ENCODE measurements at places on chromosomes 6 and 20.

DNA sequence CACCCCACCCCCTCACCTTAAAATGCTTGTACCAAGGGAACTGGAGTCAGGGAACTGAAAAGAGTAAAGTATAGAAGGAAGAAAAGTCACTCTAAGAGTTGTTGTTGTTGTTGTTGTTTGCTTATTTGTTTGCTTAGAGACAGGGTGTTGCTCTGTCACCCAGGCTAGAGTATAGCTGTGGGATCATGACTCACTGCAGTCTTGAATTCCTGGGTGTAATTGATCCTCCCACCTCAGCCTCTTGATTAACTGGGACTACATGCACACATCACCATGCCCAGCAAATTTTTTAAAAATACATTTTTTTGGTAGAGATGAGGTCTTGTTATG is 681.6 kb upstream of the GJE1 start:
- no peak for DNase-seq

DNA sequence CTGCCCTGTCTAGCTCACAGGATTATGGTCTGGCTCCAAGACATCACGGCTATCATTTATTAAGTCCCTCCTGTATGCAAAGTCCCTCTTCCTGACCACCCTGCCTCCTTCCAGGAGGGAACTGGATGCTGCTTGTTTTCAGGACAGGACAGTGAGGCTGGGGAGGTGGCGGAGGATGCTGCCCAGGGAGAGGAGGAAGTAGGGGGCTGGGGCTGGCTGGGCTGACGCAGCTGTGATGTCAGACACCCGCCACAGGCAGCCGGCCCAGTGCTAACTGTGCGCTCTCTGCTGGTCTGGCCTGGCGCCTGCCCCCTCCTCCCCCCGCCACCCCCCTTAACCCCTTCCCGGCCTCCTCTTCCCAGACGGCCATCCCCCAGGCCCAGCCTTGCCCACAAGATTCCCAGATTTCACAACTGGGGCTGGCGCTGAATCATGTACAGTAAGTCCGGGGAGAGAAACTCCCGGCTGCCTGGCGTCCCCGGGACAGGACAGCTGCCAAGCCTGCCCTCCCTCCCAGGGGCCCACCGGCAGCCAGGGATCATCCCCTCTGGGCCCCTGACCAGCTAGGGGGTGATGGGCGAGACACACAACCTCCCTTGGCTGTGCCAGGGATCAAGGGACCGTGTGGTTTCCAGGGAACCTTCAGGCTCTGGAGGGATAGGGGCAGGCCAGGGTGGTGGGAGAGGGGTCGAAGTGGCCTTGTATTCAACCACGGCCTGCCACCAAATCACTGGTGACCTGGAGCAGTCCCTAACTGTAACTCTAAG is 118.1 kb downstream of the CEBPB start:
- DNase-seq, result no peak

GRCh38 chr20:49508435-49509199 is 26.1 kb upstream of the KCNB1 start:
- DNase-seq, result no peak

DNA sequence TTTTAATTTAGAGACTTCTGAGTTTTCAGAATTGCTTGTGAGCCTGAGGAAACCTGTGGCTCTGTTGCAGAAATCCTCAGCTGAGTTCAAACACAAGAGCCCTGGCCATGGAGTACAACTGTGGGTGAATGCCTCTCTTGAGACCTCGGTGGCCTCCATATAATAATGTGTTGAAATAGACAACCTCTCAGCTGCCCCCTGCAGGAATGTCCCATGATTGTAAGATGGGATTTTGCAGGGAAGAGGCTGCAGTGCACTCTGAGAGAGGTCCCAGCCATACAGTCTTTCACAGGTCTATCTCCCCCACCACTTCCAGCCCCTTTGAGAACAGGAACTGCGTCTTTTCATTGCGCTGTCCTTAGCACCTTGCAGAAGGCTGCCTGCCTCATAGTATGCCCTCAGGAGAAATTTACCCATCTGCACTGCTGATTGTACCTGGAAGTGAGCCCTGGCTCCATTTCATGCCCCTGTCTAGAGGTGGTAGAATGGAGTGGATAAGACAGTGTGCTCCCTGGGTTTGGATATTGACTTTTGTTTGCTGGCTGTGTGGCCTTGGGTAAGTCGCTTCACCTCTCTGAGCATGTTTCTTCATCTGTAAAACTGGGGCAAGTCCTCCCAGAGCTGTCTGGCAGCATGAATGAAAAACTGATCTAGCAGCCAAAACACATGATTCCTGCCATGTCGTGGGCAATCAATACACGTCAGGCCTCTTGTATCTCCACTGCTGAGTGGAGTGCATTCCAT is 16.8 kb upstream of the CDH22 start:
- no peak for DNase-seq

- DNase-seq, result no peak
Observed at GRCh38 chr20:17525650-17526049, 5.5 kb downstream of the BFSP1 start.
